CD4-positive, alpha-beta T cell (primary cell): ENCODE measurements at places on chromosomes 5 and 9. TPM values are rescaled to one million over a fixed set of nuclear protein-coding genes. Genes with fewer than 3 reads are reported as not detected.

- no peaks in the 10 kb centered on the region for H3K4me1 ChIP-seq
- H3K27me3 ChIP-seq, result peaks cover 4% of the 10 kb centered on the region
- no peak overlapping the region for H3K4me3 ChIP-seq
- no peaks in the 10 kb centered on the region for H3K36me3 ChIP-seq
Measured at GRCh38 chr9:121676926-121677325, 25.5 kb downstream of the DAB2IP start.

The NCBP1 gene
- total RNA-seq, result 50.7 TPM

The ARL14EPL gene
- not detected for total RNA-seq

- no peak overlapping the region for H3K4me3 ChIP-seq
- no peak overlapping the region for H3K27ac ChIP-seq
- H3K4me1 ChIP-seq, result no peaks in the 10 kb centered on the region
- no peak for DNase-seq
Measured at GRCh38 chr5:20537911-20538703, 550.1 kb upstream of the CDH18 start.

The PCDHA9 gene
- total RNA-seq, result not detected

- H3K27ac ChIP-seq, result no peak overlapping the region
- no peaks in the 10 kb centered on the region for H3K27me3 ChIP-seq
- no peak overlapping the region for H3K4me3 ChIP-seq
Measured at GRCh38 chr5:8059337-8059736, 190.4 kb downstream of the MTRR start.

DNA sequence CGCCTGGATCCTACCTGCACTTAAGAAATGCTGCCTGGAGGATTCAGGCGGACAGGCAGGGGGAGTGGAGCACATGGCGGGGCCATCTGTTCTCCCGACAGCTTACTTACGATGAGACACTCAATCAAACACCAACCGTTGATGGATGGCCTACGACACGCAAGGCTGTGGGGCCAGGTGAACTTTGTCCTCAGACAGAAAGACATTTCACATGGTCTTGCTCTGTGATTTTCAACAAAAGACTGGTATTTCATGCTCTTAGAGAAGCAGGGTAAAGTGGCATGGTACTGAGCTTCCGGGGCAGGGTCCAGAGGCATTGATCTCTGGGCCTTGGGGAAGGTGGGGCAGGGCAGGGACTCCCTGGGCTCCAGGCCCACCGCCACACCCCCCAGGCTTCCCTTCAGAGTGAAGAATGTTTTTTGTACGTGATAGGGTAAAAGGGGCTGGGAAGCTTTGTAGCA, 9.1 kb upstream of the OLFM1 start:
- H3K4me3 ChIP-seq, result no peak overlapping the region
- DNase-seq, result no peak
- H3K36me3 ChIP-seq, result no peaks in the 10 kb centered on the region
- no peak overlapping the region for H3K27ac ChIP-seq

The IL11RA gene
- total RNA-seq, result 117 TPM

The KCNT1 gene
- total RNA-seq, result 0.11 TPM
